Metanephros (tissue), 2 donors: ENCODE measurements at places on chromosomes 3 and 15. TPM values are rescaled to one million over a fixed set of nuclear protein-coding genes. Genes with fewer than 3 reads are reported as not detected.

Gene ANKUB1
- total RNA-seq, result not detected

Gene GREM1
- total RNA-seq, result 0.35 TPM

Gene B3GALNT1
- total RNA-seq, result 38.1 TPM

Gene SLC35G2
- total RNA-seq, result 6.8 TPM

Gene KLHL6
- 3.5 TPM for total RNA-seq

Gene SCAANT1
- total RNA-seq, result not detected

Gene DNAH12
- 0.41 TPM for total RNA-seq

Gene WDR93
- total RNA-seq, result 1.6 TPM

Gene CYP1A2
- total RNA-seq, result not detected

Gene MEX3B
- total RNA-seq, result 16.7 TPM

Gene STRIT1
- total RNA-seq, result 2.0 TPM

Gene LOXL1
- 35.1 TPM for total RNA-seq

Gene CSTA
- total RNA-seq, result 2.0 TPM

Gene EFCAB12
- 2.3 TPM for total RNA-seq

Gene ERICH6
- not detected for total RNA-seq

Gene CPEB1
- 3.1 TPM for total RNA-seq

Gene DPPA2
- 0.41 TPM for total RNA-seq

Gene GOLGA8G
- not detected for total RNA-seq

Gene DOCK3
- total RNA-seq, result 0.88 TPM

Gene CYP1A1
- total RNA-seq, result not detected

Gene LRRN1
- 8.3 TPM for total RNA-seq

Gene TNFAIP8L3
- 1.5 TPM for total RNA-seq

Gene VEPH1
- total RNA-seq, result 47.6 TPM

Gene ADAMTS9
- 151 TPM for total RNA-seq

Gene CEMIP
- 1.6 TPM for total RNA-seq

Gene IL17RD
- total RNA-seq, result 45.2 TPM

Gene EAF2
- total RNA-seq, result 16.2 TPM

Gene TF
- total RNA-seq, result 4.5 TPM

Gene SLC12A1
- total RNA-seq, result 578 TPM

Gene INSYN1
- total RNA-seq, result 7.9 TPM

Gene ANKRD63
- 0.58 TPM for total RNA-seq

Gene EFHB
- 1.5 TPM for total RNA-seq

Gene FOXB1
- not detected for total RNA-seq

Gene GOLGA8T
- total RNA-seq, result 1.8 TPM

Gene OTOL1
- not detected for total RNA-seq

Gene LRRC15
- total RNA-seq, result 0.06 TPM

Gene GHRL
- total RNA-seq, result 3.6 TPM

Gene RAB11A
- total RNA-seq, result 141 TPM

Gene PLIN1
- total RNA-seq, result 11.3 TPM

Gene CCDC39
- not detected for total RNA-seq

Gene GABRR3
- not detected for total RNA-seq

Gene STARD5
- total RNA-seq, result 8.2 TPM

Gene GOLGA6D
- not detected for total RNA-seq

Gene TMEM158
- total RNA-seq, result 8.2 TPM

Gene CADM2
- 7.1 TPM for total RNA-seq

Gene SERPINI2
- total RNA-seq, result 0.82 TPM

Gene ITIH3
- 8.6 TPM for total RNA-seq
